ENCODE measurements at places on chromosomes 6 and 20.

DNA sequence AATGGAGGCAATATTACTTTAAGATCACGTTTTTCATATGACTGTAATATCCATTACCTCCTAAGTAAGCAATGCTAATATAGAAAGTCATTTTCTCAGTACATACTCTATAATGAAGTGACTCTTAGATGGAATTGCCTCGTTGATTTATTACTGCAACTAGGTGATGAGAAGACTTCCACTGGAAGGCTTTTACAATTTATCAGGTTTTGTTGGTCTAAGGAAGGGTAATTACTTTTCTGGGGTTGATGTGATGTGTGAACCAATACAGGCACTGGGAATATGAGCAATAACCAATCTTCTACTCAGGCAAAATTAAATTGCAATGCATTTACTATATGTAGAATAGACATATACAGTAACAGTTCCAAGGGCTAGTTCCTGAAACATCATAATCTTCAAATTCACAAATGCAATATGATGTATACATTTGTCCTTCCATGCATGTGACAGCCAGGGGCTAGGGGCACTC, 635.0 kb downstream of the QKI start:
- DNase-seq = no peak

DNA sequence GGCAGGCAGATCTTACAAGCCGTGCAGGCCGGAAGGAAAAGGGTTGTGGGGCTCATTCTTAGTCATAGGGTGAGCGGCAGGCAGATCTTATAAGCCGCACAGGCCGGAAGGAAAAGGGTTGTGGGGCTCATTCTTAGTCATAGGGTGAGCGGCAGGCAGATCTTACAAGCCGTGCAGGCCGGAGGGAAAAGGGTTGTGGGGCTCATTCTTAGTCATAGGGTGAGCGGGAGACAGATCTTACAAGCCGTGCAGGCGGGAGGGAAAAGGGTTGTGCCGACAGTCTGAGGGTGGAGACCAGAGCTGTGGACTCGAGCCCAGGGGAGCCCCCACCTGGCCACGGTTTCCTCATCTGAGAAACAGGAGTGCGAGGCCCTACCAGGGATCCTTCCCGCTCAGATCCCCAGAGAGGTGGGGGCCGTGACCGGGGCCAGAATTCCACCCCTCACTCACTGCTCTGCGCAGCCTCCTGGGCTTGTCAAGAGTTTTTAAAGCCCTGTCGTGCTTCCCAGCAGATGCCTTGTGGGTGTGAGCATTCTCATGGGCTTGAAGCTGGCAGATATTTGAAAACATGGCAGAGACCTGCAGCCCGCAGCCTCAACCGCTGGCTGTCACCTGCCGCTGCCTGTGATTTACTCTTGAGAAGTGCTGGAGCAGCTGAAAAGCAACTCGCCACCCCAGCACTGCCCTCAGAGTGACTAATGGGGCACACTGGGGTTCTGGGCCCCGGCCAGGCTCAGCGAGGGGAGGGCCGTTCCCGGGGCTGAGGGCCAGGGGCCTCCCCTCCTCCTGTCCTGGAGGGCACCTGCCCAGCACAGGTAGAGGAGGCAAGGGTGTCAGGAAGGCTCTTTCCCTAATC, 31.9 kb downstream of the NTSR1 start:
- peak; percentile 54 for DNase-seq

DNA sequence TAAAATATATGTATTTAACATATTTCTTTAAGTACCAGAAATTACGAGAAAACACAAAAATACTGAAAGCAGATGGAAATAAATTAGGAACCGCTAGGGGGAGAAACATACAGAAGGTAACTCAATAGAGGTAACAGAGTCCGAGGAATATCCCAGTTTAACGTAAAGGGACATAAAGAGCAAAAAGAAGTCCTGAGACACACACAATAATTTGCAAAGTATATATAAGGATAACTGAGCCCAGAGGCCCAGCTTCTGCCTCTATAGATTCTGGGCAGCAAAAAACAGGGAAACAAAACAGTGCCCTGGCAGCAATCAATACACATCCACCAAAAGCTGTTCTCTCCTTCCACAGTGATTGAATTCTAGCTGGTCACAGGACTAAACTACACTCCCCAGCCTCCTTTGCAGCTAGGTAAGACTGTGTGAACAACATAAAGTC, 15.1 kb downstream of the TBC1D32 start:
- peak; percentile 49 for DNase-seq

- DNase-seq = peak; percentile 65
These were observed 25.8 kb downstream of the SNRNP48 start for GRCh38 chr6:7615611-7616383.

All from renal cortical epithelial cell (primary cell).